Activated naive CD4-positive, alpha-beta T cell treated with Interleukin-2 at 50 U/mL for 16 hours (primary cell): ENCODE measurements at places on chromosomes 1 and 21.

DNA sequence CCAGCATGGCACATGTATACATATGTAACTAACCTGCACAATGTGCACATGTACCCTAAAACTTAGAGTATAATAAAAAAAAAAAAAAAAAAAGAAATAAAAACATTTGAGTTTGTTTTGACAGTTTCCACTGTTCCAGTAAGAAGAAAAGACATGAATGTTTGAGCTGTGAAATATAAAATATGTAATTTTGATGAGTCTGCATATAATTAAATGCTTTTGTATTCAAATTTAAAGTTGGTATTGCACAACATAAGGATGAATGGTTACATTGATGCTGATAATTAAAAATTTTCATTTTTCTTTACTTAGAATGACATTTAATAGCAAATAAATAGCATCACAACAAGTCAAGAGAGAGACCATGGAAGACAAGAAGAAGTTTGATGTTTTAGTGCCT lies 212.0 kb upstream of the RRP15 start:
- no peak for DNase-seq

GRCh38 chr21:44998086-44998620 lies 58.3 kb downstream of the SLX9 start:
- DNase-seq = no peak

- no peak for DNase-seq
Measured at GRCh38 chr1:35591211-35591610, 18.1 kb downstream of the TFAP2E start.

DNA sequence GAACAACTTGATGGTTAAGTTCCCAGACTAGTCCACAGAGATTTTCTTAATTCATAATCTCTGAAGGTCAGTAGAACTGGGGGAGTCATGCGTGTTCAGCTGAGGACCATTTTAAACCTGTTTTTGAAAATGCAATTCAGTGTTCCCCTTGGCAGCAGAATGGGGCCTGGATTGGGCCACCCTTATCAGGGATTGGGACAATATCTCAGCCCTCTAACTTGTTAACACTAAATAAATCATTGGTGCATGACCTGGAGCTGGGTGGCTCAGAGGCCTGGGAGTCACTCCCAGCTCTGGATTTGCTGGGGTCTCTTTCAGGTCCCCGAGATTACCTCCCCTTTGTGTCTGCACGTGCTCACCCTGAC lies 55.3 kb downstream of the MRPS6 start:
- DNase-seq = no peak

- no peak for DNase-seq
Measured at GRCh38 chr1:91937613-91938012, 11.6 kb upstream of the BRDT start.

DNA sequence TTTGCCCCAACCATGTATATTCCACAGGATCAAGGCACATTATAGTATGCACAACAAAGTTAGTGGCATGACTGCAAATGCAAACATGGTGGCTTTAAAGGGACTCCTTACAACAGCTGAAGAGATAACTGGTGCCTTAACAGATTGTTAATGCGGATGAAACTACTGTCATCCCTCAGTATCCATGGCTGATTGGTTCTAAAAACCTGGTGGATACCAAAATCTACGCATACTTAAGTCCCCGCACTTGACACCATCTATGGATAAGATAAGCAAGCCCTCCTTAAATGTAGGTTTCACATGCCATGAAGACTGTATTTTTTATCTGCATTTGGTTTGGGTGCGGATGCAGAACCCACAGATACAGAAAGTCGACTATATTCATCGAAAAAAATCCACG lies 73.5 kb downstream of the ZNF644 start:
- no peak for DNase-seq

DNA sequence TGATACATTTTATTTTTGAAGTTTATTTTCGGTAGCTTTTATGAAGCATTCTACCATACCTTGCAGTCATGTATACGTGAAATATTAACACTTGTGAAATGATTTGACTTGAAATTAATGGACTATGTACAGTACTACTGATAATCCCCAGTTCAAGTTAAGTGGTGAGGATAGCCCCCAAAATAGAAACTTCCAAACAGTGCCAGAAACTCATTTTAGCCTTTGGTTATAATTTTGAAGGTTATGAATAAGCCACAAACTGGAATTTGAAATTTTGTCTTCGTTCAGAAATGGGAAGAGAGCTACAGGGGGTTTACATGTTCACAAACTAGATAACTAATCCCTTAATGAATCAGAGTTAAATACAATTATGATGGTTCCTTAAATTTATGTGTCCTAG lies 1.5 kb upstream of the HNRNPU start:
- no peak for DNase-seq

GRCh38 chr1:208207388-208208131 lies 36.6 kb downstream of the PLXNA2 start:
- DNase-seq = no peak

GRCh38 chr1:47898133-47898845 lies 98.9 kb downstream of the TRABD2B start:
- no peak for DNase-seq

- DNase-seq = no peak
Measured at GRCh38 chr1:169060043-169060722, 46.3 kb upstream of the ATP1B1 start.

DNA sequence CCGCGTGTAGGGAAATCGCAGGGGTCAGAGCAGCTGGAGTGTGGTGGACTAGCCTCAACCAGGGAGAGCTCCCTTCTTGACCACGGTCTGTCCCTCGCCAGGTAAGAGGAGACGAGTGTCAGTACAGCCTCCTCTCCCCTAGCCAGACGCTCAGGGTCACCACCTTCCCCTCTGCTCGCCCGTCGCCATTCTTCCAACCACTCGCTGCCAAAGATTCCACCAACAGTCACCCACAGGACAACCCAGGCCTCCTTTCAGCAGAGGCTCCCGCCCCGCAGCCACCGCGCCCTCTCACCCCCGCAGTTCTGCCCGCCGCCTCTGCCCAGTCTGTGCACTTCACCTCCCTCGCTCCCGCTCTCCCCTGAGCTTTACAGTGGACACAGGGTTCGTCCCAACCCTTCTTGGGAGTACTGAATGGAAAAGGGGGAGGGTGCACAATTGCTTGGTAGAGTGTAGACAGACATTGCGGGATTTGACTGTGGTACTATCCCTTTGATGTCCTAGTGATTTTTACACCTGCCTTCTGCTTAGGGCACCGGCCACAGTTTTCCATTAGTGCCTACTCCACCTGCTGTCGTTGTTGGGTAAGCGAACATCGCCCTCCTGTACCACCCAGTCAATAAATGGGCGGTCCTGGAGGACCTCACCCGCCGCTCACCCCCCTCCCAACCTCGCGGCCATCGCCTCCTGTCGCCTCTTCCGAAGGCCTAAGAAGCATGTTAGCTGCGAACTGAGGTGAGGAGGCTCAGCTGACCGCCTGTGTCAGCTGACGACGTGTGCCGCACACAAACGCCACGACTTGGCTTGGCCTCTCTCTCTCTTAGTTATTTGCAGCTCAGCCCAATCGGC lies 9.2 kb upstream of the NBPF11 start:
- no peak for DNase-seq

GRCh38 chr1:9281908-9282695 lies 10.6 kb upstream of the SPSB1 start:
- no peak for DNase-seq

DNA sequence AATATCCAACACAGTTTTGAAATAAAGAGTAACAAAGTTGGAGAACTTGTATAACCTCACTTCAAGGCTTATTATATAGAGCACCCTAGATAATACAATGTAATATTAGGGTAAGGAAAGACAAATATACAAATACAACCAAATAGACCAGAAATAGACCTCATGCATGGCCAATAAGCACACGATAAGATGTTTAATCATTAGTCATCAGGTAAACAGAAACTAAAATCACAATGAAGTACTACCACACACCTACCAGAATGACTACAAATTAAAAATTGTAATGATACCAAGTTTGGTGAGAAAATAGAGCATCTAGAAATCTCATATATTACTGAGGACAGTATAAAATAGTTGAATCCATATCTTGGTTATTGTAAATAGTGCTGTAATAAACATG lies 20.3 kb upstream of the CTTNBP2NL start:
- DNase-seq = no peak

GRCh38 chr1:84892705-84893618 lies at the start of gene LPAR3:
LPAR3 (minus strand) TSS chr1:84893206; CDS start chr1:84866120, 27,086 bp downstream.
- peak; percentile 27 for DNase-seq

DNA sequence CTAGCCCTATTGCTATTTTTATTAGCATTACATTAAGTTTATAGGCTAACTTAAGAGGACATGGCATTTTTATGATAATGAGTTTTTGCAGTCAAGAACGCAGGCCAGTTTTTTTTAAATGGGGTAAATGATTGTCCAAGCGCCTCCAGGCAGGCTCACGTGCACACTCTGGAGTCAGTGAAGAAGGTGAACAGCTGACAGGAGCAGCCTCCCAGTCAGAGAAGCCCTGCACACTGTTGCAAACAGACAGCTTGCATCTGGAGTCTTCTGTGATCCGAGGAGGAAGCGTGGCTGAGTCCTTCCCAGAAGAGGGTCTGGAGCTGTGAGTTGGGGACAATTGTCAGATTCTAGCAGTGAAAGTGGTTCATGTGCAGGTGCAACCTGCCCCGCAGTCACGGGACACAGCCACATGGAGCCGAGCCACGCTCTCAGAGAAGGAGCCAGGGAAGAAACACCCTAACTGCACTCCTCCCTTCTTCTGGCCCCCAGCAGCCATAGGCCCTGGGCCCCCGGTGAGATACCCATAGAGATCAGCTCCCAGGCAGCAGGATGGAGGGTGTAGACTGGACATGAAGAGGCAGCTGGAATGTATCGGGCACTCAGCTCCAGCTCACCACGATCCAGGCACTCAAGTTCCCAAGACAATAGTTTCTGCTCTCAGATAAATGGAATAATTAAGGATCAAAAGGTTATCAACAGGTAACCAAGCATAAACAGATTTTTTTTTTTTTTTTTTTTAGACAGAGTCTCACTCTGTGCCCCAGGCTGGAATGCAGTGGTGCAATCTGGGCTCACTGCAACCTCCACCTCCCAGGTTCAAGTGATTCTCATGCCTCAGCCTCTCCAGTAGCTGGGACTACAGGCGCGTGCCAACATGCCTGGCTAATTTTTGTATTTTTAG lies 26.4 kb downstream of the CAPN2 start:
- no peak for DNase-seq

DNA sequence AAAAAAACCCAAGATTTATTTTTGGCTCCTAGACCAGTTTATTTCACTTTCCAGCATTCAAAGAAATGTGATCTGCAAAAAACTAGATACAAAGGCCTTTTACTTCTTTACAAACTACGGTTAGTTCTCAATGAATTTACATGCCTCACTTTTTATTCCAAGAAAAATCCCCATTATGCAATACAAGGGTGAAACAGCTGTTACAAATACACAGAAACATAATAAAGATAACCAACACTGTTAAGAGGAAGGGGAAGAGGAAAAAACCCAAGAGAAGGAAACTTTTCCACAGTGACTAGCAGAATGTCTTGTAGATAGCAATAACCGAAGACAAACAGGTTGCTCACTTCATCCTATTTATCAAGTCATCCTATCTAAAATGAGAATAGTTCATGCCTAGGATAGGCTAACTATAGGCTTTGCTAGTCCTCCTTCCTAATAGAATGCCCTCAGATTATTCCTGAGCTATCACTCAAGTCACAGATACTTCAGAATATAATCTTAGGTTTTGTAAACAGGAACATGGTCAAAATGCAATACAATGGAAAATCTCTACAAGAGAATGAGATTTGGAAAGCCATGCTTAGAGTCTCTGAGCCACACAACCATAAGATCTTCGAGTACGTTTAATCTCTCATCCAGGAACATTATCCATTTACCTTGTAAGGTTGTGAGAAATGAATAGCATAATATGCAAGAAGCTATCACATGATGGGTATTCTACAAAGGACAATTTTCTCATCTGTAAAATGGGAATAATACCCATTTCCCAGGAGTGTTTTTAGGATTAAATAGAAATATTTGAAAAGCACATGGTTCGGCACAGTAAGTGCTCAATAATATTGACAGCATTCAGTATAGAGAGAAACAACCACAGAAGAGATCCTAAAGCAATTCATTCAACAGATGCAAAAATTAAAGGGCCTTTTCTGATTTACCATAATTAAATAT lies 5.4 kb downstream of the PNRC2 start:
- DNase-seq = no peak

DNA sequence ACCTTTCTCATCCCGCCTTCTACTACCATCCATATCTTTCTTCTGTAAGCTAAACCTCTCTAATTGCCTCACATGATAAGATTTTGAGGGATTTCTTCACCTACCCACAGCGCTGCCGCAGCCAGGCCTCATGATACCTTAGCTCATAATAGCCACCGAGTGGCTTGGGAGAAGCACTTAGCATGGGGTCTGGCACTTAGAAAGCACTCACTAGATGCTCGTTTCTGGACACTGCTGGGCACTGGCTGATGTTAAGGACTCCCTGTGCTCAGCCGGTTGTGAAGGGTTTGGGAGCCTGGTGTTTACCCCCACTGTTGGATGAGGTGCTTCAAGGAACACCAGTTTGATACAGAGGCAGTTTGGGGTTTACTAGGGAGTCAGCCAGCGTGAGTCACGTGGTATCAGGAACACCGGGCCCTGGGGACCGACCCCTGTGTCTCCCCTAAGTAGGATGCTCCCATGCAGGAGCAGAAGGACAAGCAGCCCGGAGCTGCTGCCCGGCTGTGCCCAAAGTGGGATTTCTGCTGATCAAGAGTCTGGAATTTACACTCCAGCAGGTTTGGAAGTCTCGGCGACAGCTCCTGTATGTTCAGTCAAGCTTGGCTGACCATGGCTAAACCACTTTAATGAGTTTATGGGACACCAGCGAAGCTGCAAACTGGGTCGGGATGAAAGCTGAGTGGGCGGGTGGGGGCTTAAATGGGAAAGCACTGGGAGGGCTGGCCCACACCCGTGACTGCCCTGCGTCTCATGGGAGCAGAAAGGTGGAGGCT lies 63.3 kb downstream of the GALNT2 start:
- DNase-seq = no peak

GRCh38 chr1:173297798-173298391 lies 90.8 kb upstream of the TNFSF4 start:
- DNase-seq = peak; percentile 37

GRCh38 chr1:179311149-179311700 lies 17.6 kb downstream of the SOAT1 start:
- DNase-seq = no peak

GRCh38 chr1:151514366-151514765 lies 3.2 kb downstream of the CGN start:
- DNase-seq = no peak

GRCh38 chr1:205301842-205302588 lies 19.5 kb downstream of the NUAK2 start:
- DNase-seq = no peak

DNA sequence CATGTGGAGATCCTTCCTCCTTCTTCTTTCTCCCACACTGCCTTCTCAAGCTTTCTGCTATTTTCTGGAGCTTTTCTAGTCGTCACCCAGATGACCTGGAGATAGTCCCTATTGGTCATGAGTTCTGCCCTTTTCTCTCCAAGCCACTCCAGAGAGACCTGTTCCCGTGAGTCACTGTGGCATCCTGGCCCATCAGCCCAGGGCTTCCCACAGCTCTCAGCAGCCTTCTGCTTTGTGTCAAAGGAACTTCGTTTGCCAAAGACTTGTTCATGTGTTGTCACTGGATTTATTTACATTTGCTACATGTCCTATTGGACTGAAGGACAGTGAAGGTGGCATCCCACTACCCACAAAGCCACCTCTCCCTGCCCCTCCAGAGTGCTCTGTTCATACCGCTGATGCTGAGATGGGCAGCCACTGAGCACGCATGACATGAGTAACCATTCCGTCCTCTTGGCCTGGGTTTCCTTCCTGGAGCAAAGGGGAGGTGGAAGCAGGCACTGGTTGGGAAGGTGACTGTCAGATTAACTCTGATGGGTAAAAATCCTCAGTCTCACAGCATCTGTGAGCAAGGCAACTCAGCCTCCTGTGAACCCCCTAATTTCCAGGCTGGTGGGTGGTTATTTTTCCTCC lies 119.2 kb downstream of the EDEM3 start:
- no peak for DNase-seq

- DNase-seq = no peak
Measured at GRCh38 chr1:37723390-37724078, 31.2 kb downstream of the CDCA8 start.
